Epithelial cell of esophagus (primary cell): ENCODE measurements at places on chromosomes 16 and 17.

- DNase-seq = no peak
Measured at GRCh38 chr16:30394592-30395154, 547 bp upstream of the ZNF48 start.

GRCh38 chr16:47004652-47005051 lies 31.2 kb upstream of the DNAJA2 start:
- DNase-seq = peak; percentile 10

DNA sequence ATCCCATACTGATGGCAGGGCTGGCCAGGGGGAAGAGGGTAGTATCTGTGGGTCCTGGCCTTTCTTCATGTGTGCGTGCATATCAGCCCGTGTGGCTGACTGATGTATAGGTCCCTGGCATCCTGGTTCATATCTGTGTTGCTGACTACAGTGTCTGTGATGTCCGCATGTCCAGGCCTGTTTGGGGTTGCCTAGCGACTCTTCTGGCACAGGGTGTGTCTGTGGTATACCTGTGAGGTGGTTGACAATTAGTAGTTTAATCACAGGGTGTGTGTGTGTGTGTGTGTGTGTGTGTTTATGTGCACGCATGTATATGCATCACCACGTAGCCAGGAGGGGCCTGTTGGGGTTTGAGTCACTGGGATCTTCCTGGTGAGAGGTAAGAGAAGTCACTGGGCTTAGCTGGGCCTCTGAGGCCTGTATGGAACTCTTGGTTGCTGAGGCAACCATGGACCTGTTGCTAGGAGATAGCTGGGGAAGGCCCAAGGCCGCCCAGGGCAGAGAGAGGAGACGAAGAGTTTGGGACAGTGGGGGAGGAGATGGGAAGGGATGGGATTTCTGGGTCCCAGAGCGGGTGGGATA lies 603 bp upstream of the TMEM95 start:
- peak; percentile 100 for DNase-seq

DNA sequence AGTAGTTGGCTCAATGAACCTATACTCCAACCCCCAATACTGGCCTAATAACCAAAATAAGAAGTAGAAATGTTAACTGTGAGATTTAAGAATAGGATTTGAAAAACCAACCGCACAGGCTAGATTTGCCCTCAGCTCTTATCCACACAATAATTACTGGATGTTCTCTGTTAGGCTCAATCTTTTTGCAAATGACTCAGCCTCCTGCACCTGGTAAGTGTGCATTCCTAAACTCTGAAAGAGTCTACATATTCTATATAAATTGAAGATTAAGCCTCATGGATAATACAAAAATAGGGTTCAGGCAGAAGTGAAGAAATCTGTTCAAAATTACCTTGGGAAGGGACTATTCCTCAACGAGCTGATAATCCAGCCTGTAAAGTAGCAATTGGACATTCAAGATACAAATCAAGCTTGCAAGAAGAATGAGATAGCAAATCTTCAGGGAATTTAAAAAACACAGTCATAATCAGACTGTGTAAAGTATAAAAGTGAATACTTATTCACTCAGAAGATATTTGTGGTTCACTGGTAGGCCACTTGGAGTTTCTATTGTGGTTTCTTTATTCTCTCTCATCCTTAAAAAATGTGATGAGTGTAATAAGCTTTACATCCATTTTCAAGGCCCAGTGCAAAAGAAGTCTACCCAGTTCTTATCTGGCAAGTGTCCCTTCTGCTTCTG lies 931.9 kb upstream of the SOX9 start:
- DNase-seq = peak; percentile 89

GRCh38 chr17:50263331-50264262 lies 10.7 kb upstream of the TMEM92 start:
- DNase-seq = no peak

- no peak for DNase-seq
Measured at GRCh38 chr16:75062976-75063346, 53.6 kb downstream of the LDHD start.

- no peak for DNase-seq
Measured at GRCh38 chr17:55388842-55389241, 32.8 kb downstream of the MMD start.

DNA sequence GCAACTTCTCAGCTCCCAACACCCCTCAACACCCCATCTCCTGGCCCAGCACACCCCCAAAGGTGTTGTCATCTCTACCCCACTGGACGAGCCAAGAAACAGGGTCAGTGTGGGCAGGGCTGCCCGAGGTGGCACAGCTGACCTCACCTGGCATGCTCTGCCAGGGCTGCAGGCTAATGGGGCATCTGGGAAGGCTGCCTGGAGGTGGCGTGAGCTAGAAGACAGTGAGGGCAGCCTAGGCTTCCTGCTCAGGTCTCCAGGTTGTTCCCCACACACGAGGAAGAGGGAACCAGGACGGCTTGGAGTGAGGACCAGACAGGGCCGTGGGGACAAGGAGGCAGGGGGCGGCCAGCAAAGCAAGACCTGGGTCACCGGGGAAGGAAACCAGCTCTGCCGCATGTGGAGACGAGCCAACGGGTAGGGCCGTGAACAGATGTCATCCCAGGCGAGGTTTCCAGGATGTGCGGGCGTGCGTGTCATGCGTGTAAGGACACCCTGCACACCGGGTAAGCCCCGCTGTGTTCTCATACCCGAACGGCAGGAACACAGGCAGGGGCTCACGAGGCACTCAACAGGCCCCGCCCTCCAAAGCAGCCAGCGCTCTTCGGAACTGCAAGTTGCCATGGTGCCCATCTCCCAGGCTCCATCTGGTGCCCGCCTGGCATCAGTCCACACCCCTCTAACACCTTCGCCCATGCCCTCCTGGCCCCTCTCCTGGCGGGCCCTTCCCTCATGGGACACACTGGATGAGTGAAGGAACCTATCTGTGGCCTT lies 29.6 kb upstream of the PVALEF start:
- no peak for DNase-seq

DNA sequence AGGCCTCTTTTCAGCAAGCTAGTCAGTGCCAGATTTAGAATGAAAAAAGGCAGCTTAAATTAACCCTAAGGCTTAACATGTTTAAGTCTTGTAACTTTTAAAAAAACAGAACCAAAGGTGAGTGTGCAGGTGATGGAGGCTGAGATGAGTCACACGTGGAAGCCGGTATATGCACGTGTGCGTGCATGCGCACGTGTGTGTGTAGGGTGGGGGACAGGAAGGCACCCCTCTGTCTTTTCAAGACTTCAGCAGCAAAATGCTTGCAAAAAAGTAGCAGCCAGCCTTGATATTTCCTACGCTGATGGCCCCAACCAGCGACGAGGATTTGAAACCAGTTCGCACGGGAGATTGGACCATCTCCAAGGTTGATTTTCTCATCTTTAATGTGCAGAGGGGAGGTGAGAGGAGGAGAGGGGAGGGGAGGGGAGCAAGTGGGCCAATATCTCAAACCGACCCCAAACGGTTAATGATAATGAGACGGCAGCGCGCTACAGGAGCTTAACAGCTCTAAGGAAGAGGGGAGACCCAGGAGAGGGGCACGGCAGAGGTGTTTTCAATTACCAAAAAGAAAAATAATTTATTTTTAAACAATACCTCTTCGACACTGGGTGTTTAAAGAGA lies 154.7 kb downstream of the ZNF423 start:
- DNase-seq = no peak

- no peak for DNase-seq
Measured at GRCh38 chr16:4792951-4793513, 2.1 kb upstream of the SMIM22 start.

DNA sequence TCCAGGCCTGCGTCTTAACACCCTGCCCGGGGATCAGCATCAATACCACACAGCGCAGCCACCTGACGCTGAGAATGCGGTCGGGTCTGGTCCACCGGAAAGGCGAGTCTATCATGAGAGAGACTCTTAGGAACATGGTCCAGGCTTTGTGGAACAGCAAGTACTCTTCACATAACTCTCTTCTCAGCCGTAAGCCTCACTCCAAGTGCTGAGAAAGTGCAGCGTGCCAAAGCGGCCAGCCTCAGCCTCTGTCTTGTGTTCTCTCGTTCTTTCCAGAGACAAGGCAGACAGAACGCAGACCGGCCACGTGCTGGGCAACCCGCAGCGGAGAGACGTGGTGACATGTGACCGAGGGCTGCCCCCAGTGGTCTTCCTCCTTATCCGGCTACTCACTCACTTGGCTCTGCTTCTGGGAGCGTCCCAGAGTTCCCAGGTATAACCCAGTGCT lies 34.4 kb upstream of the ENDOV start:
- no peak for DNase-seq

GRCh38 chr16:80288616-80289015 lies 252.2 kb upstream of the DYNLRB2 start:
- DNase-seq = no peak

DNA sequence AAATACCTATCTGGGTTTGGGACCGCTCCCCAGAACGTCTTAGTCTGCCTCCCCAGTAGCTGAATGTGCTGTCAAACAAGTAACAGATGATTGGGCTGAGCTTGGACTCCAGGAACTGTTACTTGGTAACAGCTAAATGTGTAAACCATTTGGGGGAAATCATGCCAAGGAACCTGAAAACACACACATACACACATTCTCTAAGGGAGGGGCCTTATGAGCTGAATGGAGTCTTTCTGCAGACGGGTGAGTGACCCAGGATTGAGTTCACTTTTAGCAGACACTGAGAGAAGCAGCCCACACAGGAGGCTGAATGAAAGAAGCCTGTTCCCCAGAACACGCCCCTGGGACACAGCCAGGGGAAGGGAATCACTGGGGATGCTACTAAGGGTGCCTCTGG lies 1.6 kb downstream of the ACLY start:
- DNase-seq = peak; percentile 34

- DNase-seq = no peak
Measured at GRCh38 chr16:9199311-9199710, 107.9 kb downstream of the HAPSTR1 start.

- peak; percentile 72 for DNase-seq
Measured at GRCh38 chr16:2963723-2964474, at the start of gene KREMEN2. KREMEN2 (plus strand) TSS chr16:2964275; CDS start chr16:2964521, 246 bp downstream.
